ENCODE measurements at places on chromosomes 11 and 22. TPM values are rescaled to one million over a fixed set of nuclear protein-coding genes. Genes with fewer than 3 reads are reported as not detected.

ATG2A gene
- polyA plus RNA-seq, result 10.0 TPM

LRRC10B gene
- polyA plus RNA-seq, result not detected

GRCh38 chr11:67410369-67410831 is 5.1 kb upstream of the CARNS1 start:
- H3K27ac ChIP-seq, result peak overlapping the region; percentile 90
- H3K36me3 ChIP-seq, result peaks cover 5% of the 10 kb centered on the region
- H3K27me3 ChIP-seq, result peaks cover 3% of the 10 kb centered on the region
- DNase-seq, result no peak
- H3K4me1 ChIP-seq, result peaks cover 88% of the 10 kb centered on the region
- peak overlapping the region; percentile 87 for H3K4me3 ChIP-seq

ARFIP2 gene
- polyA plus RNA-seq, result 35.0 TPM

DNA sequence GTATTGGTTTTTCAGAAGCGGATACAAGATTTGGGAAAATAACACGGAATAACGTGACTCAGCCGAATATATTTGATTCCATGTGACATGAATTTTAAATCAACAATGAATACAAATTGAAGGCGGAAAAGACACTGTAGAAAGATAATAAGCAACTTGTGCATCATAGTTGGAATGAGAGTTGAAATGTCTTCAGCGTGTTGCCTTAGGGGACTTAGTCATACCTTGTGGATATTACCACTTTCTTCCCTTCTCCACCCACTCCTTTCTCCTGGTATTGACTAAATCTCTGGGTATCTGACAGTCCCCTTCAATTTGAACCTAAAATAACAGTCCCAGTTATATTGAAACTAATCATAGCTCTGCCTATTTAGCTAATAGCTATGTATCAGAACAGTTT is 2373.1 kb upstream of the RAG2 start:
- DNase-seq, result no peak
- no peak overlapping the region for H3K27ac ChIP-seq
- H3K4me1 ChIP-seq, result no peaks in the 10 kb centered on the region
- H3K27me3 ChIP-seq, result no peaks in the 10 kb centered on the region

DNA sequence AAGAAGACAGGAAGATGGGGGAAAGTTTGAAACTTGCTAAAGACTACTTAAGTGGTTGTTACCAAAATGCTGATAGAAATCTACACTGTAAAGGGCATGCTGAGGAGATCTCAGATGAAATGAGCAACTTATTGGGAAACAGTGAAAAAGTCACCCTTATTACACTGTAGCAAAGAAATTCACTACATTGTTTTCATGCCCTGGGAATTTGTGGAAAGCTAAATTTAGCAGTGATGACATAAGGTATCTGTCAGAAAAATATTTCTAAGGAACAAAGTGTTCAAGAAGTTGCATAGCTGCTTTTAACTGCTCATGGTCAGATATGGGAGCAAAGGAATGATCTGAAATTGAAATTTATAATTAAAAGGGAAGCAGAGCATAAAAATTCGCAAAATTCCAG is 702.4 kb upstream of the LRRC4C start:
- DNase-seq, result no peak
- no peaks in the 10 kb centered on the region for H3K27me3 ChIP-seq
- no peak overlapping the region for H3K4me3 ChIP-seq
- no peak overlapping the region for H3K27ac ChIP-seq
- H3K36me3 ChIP-seq, result no peaks in the 10 kb centered on the region
- no peaks in the 10 kb centered on the region for H3K4me1 ChIP-seq

TMEM45B gene
- polyA plus RNA-seq, result not detected

CASP1 gene
- polyA plus RNA-seq, result 115 TPM

- no peaks in the 10 kb centered on the region for H3K4me1 ChIP-seq
- no peak overlapping the region for H3K4me3 ChIP-seq
- H3K36me3 ChIP-seq, result no peaks in the 10 kb centered on the region
- H3K27ac ChIP-seq, result no peak overlapping the region
Observed at GRCh38 chr11:115052601-115053000, 374.3 kb downstream of the NXPE2 start.

CD3D gene
- polyA plus RNA-seq, result 19.8 TPM

Data from immature natural killer cell (primary cell).